ENCODE measurements at places on chromosomes 16 and 17.
A peak's percentile ranks its signal among the peaks of the same experiment; 100 is the strongest.

- no peak for DNase-seq
Measured at GRCh38 chr16:2019921-2020831, 591 bp downstream of the NPW start.

DNA sequence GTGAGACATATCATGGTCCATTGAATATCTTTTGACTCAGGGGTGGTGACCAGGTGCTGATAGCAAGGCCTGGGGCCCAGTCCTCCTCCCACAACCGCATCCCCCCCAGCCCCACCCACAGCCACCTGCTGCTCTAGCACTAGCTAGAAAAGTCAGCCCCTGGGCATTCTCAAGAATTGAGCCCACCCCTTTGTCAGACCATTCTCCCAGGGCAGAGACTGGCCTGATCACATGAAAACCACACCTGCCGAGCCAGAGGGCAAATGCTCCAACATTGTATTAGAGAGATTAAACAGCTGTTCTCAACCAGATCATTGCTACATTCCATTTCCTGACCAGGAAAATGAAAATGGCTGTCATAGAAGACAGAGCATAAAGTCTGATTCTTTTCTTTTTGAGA is 62.4 kb downstream of the RAB11FIP4 start:
- DNase-seq = no peak

GRCh38 chr17:83151442-83152226 is 72.2 kb downstream of the METRNL start:
- DNase-seq = peak; percentile 27

DNA sequence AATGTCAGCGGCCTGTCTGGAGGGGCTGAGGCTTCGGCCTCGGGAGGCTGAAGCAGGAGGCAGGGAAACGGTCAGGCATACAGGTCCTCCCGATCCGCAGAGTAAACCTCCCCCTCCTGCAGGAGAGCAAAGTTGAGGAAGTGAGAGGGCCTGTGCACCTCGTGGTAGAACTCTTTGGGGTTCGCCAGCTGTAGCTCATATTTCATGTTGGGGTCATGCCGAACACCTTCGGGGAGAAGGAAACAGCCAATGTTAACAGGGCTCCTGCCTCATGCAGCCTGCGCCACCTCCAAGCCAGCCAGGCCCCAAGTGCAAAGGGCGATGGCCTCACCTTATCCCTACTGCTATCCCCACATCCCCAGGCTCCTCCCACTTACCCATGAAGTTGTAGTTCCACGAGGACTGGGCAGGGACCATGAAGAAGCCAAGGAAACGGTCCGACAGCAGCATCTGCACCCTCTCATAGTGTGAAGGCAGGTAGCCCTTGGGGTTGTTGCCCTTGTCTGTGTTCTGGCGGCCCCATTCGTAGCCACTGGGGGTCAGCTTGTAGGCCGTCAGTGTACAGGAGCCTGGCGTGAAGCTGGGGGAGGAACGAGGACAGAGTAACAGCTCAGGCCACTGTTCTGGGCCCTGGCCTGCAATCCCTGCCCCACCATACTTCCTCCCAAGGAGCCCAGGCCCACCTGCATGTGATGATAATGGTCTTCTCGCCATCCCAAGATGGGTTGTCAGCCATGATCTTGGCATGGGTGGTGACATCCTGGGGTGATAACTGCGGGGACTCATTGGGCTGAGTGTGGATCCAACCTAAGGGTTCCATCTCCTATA is 1.3 kb upstream of the RILP start:
- DNase-seq = no peak

GRCh38 chr16:57644383-57645014 is 16.1 kb downstream of the ADGRG1 start:
- DNase-seq = no peak

- DNase-seq = no peak
Measured at GRCh38 chr16:79871906-79872305, 271.4 kb upstream of the MAF start.

GRCh38 chr16:89920723-89921122 is 2.1 kb downstream of the MC1R start:
- DNase-seq = no peak

GRCh38 chr16:48627148-48627547 is 17.2 kb upstream of the N4BP1 start:
- no peak for DNase-seq

DNA sequence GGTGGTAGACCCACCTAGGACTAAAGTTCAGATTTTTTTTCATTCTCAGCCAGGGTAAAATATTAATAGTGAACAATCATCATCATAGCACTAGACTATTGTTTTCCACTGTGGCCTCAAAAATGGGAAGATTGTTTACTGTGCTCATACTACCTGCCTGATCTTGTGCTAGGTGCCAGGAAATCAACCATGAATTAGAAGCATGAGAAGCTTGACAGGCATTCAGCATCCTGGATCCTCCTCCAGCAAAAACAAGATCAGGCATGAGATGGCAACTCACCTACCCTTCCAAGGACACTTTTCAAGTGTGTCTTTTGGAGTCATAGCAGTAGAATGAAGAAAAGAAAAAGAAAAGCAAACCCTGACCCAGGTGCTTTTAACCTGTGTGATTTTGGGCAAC is 174.2 kb downstream of the CYLD start:
- no peak for DNase-seq

DNA sequence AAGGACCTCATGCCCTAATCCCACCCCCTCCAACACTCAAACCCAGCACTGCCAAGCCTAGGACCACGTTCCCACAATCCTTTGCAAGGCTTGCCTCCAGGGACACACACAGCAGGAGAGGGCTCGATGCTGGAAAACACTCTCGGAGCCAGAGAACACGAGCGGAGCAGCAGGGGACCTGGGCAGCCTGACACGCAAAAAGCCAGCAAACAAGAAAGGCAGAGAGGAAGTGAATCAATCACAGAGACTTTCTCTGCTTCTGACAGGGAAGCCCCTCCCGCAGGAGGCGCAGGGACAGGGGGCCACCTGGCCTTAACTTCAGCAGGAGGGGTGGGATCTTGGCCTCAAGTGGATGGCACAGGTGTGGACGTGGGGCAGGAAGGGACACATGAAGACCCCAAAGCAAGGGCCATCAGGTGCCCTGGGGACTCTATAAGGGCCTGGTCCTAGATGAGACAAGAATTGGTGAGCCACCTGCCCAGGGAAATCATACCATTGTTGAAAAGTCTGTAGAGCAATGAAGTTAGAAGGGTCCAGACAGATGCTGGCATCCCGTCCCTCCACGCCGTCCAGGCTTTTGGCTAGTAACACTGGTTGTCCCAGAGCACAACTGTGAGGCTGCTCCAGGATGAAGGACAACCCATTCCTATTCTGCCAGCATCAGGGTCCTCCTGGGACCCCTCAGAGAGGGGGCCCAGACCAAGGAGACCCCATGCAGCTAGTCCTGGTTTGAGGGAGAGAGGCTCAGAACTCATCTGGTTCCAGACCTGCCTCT is 2.2 kb downstream of the SDK2 start:
- no peak for DNase-seq

GRCh38 chr16:89687092-89687940 is 827 bp downstream of the CDK10 start:
- DNase-seq = peak; percentile 57

DNA sequence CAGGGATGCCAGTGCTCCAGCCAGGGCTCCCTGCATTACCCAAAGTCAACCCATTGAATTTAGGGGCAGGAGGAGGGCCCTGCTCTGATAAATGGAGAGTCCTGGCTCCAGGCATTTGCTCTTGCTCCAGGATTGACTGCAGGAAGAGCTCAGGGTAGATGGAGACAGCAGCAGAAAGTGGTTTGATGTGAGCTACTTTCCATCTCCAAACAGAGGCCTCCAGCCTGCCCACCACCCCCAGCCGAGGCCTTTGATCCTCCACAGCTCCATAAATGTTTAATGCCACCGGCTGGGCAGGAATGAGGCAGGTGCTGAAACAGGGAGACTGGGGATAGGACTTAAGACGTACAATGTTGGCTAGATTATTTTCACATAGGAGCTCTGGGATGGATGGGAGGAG is 4.3 kb upstream of the SEZ6 start:
- no peak for DNase-seq

DNA sequence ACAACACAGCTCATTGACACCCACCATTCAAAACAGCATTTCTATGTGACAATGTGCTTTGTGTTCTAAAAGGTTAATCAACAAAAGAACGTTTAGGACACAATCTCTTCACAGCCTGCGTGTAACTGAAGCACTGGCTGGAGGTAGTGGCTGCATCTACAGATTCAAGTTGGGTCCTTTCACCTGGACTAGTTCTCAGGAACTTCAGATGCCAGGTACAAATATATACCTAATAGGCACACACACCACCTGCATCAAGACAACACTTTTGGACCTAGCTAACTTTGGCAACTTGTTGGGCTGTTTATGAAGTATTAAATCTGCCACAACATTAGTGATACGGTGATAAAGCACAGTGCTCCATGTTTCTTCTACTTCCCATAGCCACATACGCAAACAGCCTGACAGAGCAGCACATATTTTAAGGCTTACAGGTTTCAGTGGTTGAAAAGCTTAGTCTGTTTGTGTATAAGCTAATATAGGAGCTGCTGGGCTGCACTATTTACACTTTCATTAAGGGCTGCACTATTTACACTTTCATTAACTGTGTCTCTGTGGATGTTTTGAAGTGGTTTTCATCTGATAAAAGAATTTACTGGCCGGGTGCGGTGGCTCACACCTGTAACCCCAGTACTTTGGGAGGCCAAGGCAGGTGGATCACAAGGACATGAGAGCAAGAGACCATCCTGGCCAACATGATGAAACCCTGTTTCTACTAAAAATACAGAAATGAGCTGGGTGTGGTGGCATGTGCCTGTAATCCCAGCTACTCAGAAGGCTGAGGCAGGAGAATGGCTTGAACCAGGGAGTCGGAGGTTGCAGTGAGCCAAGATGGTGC is 132.6 kb downstream of the PARN start:
- no peak for DNase-seq

GRCh38 chr16:51113236-51114125 is 37.6 kb downstream of the SALL1 start:
- DNase-seq = no peak

GRCh38 chr17:78596871-78597764 is 19.9 kb upstream of the DNAH17 start:
- DNase-seq = no peak

GRCh38 chr17:61452301-61453290 is at the start of gene TBX4:
Gene TBX4, plus strand, starts transcription at chr17:61452422. Its CDS starts 4,069 bp downstream, at chr17:61456491.
- DNase-seq = no peak

- DNase-seq = no peak
Measured at GRCh38 chr17:2940352-2940751, 123.1 kb downstream of the OR1D5 start.

GRCh38 chr17:32148351-32148750 is 6.0 kb downstream of the RHOT1 start:
- no peak for DNase-seq
